Mucosa of gallbladder (tissue), 1 donor: ENCODE measurements at places on chromosomes 3 and 15.

GRCh38 chr3:184907681-184908649, 96.0 kb downstream of the VPS8 start:
- DNase-seq = no peak

DNA sequence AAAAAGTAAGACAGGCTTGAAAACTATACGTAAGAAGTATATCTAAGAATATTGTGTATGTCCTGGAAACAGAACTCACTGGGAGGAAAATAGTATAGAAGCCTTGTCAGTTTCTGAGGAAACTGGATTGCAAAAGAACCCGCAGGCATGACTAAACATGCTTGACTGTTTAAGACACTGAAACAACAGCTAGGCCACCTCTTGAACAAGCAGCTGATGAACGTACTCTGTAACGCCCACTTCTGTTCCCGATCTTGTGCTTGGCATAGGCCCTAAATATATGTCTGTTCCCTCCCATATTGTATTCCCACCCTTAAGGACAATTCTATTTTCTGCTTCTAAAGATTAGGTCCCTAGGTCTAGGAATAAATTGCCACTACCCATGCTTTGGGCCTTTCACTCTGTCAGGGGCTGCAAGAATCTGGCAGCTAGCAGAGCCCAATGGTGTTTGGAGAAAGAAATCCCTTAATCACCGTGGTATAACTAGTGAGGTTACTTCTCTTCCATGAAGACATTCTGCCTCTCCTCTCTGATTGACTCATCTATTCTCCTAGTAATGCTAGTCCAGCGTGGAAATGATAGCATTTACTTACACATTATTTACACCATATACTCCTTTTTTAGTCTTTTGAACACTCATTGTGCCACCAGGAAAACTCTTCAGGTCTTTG, 46.2 kb downstream of the CD200 start:
- no peak for DNase-seq

DNA sequence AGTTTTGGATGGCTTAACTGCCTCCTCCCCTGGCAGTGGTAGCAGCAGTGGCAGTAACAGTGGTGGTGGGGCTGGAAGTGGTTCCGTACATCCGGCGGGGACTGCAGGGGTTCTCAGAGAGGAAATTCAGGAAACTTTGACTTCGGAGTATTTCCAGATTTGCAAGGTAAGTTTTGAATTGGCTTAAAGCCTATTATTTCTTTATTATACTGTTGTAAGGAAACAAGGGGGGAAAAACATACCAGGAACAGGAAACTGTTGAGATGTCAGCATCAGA, 1.5 kb downstream of the STXBP5L start:
- no peak for DNase-seq

GRCh38 chr3:155889212-155889611, 18.8 kb downstream of the GMPS start:
- no peak for DNase-seq

DNA sequence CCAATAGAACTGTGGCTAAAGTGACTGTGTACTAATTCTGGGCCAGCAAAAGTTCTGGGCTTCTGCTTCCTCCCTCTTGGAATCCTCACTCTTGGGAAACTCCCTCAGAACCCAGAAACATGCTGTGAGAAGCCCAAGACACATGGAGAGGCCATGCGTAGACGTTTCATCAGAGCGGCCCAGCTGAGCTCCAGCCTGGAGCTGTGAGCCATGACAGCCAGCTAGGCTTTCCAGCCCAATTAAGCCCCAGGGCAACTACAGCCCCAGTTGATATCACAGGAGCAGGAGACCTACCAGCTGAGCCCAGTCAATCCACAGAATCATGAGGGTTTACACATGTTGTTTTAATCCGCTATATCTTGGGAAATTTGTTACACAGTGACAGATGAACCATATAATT, 43.6 kb upstream of the CNOT10 start:
- DNase-seq = peak; percentile 20
